ENCODE measurements at places on chromosomes 6 and 20.

GRCh38 chr6:506508-506907, 115.0 kb downstream of the IRF4 start:
- DNase-seq = no peak

- no peak for DNase-seq
Observed at GRCh38 chr6:26141378-26141904, 54.2 kb downstream of the HFE start.

- DNase-seq = peak; percentile 66
Observed at GRCh38 chr6:99330159-99330558, 19.3 kb downstream of the FAXC start.

DNA sequence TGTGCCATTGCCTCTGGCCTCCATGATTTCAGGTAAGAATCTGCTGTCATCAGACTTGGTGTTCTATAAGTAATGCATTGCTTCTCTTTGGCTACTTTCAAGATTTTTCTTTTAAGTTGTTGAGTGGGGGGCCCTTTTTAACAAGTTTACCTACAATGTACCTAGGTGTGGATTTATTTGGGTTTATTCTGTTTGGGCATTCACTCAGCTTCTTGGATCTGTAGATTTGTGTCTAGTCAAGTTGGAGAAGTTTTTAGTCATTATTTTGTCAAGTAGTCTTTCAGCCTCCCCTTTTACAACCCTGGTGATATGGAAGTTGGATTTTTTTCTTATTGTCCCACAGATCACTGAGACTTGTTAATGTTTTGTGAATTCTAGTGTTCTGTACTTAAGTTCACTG, 14.1 kb downstream of the ENPP5 start:
- DNase-seq = no peak

GRCh38 chr20:15986690-15987089, 586.6 kb downstream of the KIF16B start:
- no peak for DNase-seq

GRCh38 chr6:122400121-122400450, 634 bp downstream of the HSF2 start:
- peak; percentile 11 for DNase-seq
